ENCODE measurements at places on chromosomes 4 and X.

GRCh38 chr4:54100595-54101189 lies 729 bp downstream of the GSX2 start:
- DNase-seq = no peak

GRCh38 chr4:104575278-104575677 lies 80.6 kb upstream of the CXXC4 start:
- DNase-seq = no peak

DNA sequence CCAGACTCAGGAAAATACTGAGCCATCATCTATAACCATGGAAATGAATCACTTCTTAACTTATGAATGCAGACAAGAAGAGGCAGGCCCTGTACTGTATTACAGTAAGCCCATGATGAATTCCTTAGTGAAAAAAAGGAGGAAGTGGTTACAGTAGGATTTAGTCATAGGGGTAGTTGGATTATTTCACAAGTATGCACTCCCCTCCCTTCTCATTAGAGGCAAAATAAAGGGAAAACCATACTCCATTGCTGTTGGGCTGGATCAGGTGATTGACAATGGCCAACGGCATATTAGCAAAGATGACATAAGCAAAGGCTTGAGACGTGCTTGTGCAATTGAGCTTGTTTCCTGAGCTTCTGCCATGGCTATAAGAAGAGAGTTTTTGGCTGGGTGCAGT lies 181.1 kb upstream of the PRPS2 start:
- peak; percentile 56 for DNase-seq

DNA sequence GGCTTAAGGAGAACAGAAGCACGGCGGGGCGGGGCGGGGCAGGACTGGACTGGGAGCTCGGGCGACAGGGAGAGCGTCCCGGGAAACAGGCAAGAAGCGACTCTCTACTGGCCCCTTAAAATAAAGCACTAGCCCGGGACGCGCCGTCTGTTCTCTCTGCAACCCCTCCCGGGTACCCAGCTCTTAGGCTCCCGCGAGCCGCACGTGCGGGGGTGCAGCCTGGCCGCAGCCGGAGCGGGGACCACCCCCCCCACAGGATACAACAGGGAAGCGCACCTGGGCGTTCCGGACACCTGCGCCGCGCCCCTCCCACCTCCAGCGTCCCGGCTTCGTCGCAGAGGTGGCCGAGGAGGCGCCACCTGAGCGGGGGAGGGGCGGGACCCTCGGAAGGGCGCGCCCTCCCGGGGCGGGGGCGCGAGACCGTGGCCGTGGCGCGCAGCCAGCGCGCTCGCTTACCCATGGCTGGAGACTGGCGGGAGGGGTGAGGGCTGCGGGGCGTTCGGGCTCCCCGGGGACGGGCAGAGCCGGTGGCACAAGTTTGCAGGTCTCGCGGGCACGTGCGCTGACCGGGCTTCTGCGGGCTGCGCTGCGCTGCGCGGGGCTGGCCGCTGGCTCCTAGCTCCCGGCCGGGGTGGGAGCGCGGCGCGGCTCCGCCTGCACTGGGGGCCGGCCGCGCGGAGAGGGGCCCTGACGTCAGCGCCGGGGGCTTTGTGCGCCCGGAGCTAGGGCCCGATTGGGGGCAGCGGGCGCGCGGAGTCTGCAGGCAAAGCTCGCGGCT lies 91.5 kb downstream of the GEMIN8 start:
- no peak for DNase-seq

GRCh38 chr4:185863946-185864345 lies 52.0 kb upstream of the SORBS2 start:
- no peak for DNase-seq

DNA sequence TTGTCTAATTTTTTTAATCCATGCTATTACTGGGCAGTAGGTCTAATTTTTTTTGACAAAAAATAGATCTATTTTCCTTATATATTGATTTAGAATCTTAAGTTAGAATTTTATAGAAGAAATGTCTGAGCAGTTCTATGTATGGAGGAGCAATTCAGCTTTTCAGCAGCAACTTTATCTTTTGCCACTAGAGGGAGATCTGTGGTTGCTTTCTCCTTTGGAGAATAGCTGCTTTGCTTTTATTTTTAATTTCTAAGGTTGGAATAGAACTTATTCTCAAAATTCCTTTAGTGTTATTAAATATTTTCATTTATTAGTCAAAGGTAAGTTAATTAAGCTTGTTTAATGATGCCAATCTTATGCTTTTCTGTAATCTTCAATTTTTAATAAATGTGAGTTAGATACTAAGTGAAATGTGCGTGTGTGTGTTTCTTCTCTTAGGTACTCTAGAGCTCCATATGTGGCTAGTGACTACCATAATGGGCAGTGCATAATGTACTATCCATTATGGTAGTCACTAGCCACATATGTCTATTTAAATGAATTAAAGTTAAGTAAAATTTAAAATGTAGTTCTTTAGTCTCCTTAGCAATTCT lies 29.3 kb downstream of the FAM199X start:
- peak; percentile 2 for DNase-seq

- DNase-seq = peak; percentile 87
Observed at GRCh38 chr4:176988226-176988625, 195.5 kb upstream of the VEGFC start.

GRCh38 chr4:1115528-1116293 lies 2.3 kb upstream of the RNF212 start:
- DNase-seq = no peak

DNA sequence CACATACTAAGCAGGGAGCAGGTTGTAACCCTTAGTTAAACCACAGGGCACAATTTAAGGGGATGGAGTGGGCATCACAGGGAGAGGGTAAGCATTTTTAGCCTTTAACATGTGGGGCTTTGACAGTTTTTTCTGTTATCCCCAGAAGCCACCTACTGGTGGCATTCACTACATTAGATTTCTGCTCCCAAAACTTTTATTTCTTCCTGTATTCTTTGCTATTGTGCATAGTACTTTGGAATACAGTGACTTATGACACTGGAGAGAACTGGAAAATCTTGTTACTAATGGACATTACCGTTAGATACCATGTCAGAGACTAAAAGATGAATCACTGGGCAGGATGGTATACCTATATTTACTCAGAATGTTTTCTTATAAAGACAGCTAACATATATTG lies 7.3 kb downstream of the TRIM75 start:
- DNase-seq = no peak

GRCh38 chr4:38939165-38939564 lies 71.6 kb downstream of the FAM114A1 start:
- no peak for DNase-seq

GRCh38 chrX:74325130-74326059 lies 21.4 kb downstream of the ZCCHC13 start:
- no peak for DNase-seq

DNA sequence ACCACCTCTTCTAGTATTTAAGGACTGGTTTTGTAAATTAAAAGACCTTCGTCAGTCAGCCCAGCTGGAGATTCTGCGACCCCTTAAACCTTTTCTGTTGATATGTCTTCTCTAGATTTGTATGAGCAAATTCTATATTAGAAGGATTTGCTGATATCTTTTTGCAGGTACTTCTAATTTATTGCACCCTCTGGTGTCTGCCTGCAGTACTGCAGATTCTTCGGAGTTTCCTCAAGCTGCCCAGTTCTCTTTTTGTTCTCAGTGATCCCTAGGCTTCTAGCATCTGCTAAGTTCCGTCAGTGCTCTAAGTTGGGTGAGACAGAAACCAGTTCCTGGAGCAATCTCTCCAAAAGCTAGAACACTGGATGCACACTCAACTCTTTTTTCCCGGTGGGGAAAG lies 545.2 kb downstream of the C4orf33 start:
- peak; percentile 38 for DNase-seq

DNA sequence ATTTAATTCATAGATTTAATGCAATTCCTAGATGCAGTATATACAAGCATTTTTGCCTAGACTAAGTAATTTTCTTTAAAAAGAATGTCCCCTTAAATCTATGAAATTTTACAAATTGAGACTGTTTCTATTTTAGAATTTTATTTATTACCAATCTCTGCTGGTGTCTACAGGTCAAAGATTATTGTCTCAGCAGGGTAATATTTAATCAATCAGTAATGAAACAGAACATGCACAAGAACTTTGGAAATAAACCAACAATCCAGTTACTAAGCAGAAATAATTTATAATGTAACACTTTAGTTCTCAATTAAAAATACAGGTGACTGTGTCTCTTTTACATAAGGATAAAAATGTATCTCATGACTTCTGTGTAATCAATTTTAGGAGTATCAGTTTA lies 266.2 kb downstream of the PPP3CA start:
- DNase-seq = no peak

GRCh38 chr4:123072060-123072459 lies 149.7 kb upstream of the NUDT6 start:
- no peak for DNase-seq

DNA sequence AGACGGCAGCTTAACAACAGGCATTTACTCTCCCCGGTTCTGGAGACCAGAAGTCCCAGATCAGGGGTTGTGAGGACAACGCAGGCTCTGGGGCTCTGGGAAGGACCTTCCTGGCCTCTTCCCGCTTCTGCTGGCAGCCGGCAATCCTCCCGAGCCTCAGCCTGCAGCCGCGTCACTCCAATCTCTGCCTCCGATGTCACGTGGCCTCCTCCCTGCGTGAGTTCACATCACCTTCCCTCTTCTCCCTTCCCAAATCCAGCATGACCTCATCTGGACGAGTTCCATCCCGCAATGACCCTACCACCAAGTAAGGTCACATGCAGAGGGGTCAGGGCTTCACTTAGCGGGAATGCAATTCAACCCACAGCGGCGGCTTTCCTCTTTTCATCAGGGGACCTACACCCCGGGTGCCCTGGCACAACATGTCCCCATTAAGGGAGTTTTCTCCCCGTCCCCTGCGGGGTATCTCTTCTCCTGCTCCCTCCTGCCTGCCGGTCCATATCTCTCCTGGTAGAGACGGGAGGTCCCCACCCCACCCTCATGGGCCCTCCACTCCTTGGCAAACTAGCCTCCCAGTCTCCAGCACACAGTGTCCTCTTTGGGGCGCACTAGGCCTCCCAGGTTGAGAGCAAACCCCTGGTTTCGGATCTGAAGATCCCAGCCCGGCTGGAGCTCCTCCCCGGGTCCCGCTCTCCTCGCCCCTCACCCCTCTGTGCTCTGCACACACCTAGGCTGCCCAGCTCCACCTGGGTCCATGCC lies 25.5 kb downstream of the ABLIM2 start:
- no peak for DNase-seq

DNA sequence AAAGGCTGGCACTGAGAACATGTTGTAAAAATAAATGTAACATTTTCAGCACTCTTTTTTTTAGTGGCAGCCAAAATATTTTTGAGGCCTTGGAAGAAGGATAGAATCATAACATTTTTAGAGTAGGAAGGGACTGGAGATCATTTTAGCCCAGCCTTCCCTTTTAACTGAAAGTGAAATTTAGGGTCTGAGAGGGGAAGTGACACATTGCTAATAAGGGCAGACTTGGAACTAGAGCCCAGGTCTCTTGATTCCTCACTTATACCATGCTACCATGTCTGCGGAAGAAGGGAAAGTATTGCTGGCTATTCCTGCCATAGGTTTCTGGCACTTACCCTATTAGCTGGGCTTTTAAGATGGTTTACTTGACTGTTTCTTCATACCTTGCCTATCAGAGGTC lies 4.8 kb downstream of the WDR44 start:
- no peak for DNase-seq

DNA sequence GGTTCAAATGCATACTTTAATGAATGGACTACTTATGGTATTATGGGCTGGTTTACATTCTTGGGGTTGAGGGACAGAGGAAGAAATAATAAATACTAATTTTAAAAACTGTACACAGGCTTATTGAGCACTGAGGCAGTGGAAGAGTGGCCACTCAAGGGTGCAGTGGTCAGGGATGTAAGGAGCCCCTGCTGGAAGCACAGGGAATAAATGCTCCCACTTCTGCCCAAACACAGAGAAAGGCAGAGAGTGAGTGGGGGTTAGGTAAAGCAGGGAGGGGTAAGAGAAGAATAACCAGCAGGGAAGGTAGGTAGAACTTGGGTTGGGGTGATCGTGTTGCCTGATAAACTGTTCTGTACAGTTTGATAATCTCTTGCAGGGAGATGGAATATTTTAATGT lies 60.0 kb downstream of the GAB1 start:
- no peak for DNase-seq

- DNase-seq = no peak
Observed at GRCh38 chrX:155966876-155967275, 30.6 kb upstream of the IL9R start.

- DNase-seq = peak; percentile 71
Observed at GRCh38 chr4:2135083-2135482, 76.0 kb downstream of the NAT8L start.

GRCh38 chr4:89491761-89492160 lies 184.2 kb upstream of the GPRIN3 start:
- DNase-seq = no peak

GRCh38 chr4:4990329-4990728 lies 28.9 kb downstream of the CYTL1 start:
- no peak for DNase-seq

DNA sequence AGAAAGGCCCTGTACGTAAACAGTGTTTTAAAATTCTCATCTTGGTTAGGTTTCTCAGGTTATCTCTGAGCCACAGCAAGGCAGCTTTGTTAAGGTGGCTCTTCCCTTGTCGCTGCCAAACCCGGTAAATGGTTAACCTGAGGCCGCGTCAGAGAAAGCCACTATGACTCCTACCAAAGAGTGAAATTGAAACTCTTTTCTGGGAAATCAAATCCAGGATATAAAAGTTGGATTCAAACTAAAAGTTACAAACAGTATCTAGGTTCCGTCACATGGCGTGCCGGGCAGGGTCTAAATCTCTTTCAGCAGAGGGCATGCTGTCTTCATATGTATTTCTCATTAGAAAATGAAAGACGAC lies 433 bp downstream of the MMAA start:
- peak; percentile 34 for DNase-seq

DNA sequence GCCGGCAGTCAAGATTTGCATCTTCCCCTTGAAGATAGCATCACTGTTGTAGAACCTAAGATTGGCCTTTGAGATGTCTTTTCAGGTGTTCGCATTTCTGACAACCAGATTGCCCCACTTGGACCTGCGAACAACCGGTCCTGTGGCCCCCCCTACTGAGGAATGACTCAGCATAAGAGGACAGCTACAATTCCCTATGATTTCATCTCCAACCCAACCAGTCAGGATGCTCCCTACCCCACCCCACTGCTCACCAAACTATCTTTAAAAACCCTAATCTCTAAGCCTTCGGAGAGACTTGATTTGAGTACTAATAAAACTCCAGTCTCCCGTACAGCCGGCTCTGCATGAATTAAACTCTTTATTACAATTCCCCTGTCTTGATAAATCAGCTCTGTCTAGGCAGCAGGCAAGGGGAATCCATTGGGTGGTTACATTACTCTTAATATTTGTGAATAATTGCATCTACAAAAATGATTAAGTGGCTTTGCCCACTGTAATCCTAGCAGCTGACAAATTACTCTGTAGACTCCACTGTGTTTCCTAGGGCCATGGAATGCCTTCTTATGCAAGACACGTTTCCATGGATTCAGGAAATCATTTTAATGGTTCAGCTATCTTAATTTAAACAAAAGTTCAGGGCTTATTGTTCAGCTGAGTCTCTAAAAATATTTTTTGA lies 95.4 kb downstream of the GPR143 start:
- peak; percentile 14 for DNase-seq

- no peak for DNase-seq
Observed at GRCh38 chr4:83241132-83241531, 43.5 kb downstream of the COQ2 start.

GRCh38 chr4:183434666-183435190 lies 9.7 kb upstream of the CDKN2AIP start:
- no peak for DNase-seq
